ENCODE measurements at places on chromosomes 4 and X.

DNA sequence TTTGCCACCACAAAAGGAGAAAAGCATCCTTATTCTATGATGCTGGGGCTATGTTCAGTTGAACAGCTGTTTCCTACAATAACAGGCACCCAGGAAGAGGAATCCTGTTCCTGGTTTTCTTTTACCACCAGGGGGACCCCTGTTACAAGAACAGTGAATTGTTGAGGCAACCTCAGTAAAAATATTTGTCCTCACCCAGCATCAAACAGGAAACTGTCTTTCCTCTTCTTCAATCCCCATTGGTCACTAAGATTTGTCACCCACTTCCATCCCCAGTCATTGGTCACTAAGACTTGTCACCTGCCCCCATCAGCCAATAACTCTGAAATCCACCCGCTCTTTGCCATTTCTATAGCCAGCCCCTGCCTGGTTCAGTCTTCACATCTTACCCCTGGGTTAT lies 143.5 kb upstream of the GALNT7 start:
- DNase-seq = no peak

GRCh38 chr4:100166297-100167039 lies 23.8 kb downstream of the DDIT4L start:
- no peak for DNase-seq

- DNase-seq = no peak
These were observed 42.7 kb upstream of the CITED1 start for GRCh38 chrX:72348247-72348979.

DNA sequence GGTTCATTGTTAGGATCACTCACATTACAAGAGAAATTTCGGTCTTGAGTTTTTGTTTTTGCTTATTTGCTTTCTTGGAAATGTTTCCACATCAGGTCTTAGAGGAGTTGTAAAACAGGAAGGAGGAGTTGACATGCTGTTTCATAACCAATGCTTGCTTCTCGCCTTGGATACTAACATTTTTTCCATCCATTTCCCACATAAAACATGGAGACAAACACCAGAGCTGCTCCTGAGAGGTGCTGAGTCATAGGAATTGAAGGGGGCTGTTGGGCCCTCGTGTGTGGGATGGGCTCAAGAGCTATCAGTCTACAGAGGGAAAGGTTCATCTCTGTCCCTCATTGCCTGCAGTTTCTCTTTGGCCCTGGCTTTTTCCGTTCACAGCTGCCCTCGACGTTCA lies 29.9 kb downstream of the TBL1X start:
- no peak for DNase-seq

Measured in chondrocyte (in vitro differentiated cells).